Trophoblast cell (in vitro differentiated cells and primary cell): ENCODE measurements at places on chromosomes 13 and 19.

GRCh38 chr19:38199340-38199739 is 24.7 kb downstream of the DPF1 start:
- no peak for DNase-seq

DNA sequence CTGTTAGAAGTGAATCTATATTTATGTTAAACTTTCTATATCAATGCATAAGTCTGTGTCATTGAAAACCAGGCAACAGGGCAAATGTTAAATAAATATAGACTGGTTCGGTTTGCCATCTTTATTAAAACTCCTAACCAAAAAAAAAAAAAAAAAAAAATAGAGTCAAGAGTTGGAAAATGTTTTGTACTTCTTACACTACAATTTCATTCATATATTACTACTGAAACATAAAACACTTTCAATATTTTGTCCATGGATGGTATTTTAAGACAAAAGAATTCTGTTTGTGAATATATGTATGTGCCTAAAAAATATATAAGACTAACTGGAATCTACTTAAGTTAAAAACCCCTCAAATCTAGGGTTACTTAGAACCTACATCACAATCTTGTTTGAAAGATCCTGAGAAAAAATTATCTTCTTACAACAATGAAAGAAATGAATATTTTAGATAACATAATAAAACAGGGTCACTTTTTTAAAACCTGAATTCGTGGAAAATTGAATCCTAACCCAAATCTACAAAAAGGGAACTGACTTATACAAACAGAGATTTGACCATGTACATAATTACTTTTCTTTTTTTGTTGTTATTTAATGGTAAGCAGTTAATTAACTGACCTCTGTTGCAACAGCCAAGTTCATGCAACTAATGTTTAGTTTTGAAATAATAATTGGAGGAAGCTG is 5.1 kb downstream of the DACH1 start:
- no peak for DNase-seq

GRCh38 chr19:55543567-55543966 is 1.8 kb downstream of the SBK3 start:
- no peak for DNase-seq

DNA sequence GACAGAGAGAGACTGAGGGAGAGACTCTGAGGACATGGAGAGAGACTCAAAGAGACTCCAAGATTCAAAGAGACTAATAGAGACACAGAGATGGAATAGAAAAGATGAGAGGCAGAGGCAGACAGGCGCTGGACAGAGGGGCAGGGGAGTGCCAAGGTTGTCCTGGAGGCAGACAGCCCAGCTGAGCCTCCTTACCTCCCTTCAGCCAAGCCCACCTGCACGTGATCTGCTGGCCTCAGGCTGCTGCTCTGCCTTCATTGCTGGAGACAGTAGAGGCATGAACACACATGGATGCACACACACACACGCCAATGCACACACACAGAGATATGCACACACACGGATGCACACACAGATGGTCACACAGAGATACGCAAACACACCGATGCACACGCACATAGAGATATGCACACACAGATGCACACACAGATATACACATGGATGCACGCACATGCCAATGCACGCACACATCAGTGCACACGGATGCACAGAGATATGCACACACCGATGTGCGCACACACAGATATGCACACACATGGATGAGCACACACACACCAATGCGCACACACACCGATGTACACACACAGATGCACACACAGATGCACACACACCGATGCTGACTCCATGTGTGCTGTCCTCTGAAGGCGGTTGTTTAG is 3.3 kb upstream of the F10 start:
- no peak for DNase-seq

DNA sequence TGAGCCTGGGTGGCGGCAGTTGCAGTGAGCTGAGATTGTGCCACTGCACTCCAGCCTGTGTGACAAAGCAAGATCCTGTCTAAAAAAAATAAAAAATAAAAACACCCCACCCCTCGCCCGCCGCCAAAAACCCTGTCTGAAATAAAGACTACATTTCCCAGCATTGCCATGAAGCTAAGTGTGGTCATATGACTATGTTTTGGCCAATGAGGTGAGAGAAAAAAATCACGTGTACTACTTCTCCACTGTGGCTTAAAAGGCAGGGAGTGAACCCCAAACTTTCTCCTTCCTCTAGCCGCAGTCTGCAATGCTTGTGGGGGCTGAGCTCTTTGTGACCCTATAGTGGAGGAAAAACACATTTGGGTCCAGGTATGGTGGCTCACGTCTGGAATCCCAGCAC is 54.9 kb downstream of the COLGALT1 start:
- no peak for DNase-seq

DNA sequence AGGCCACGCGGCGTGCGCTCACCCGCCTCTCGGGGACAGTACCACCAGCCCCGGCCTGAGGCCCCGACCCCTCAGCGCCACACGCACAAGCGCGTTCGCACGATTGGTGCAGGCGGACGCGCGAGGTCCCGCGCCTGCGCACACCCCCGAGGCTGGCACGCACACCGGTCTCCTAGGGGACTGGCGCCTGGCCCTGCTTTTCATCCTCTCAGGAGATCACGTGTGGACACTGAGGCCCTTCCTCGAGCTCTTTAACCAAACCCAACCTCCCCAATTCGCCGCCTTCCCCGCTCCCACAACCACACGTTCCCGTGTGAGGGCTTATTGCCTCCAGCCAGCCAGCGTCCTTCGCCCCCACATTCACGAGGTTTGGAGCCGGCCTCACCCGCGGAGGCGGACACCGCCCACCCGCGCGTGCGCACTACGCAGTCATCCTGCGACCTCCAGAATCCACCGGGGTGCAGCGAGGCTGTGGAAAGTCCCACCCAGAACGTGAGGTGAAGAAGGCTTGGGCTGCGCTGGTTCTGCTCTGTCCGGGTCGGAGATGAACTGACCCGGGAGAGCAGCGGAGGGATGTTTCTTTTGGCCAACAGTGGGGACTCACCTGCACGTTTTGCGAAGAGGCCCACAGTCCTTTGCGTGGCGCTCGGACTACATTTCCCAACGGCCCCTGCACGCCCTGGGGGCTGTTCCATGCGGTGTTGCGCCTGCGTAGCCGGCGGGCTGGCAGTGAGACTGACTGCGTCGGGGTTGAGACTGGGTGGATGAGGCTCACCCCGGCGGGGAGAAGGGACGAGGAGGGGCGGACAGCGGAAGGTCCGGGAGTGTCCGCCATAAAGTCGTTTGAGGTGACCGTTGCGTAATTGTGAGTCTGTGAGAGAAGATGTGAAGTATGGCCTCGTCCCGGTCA is 539 bp upstream of the ZNF667 start:
- DNase-seq: peak; percentile 87

DNA sequence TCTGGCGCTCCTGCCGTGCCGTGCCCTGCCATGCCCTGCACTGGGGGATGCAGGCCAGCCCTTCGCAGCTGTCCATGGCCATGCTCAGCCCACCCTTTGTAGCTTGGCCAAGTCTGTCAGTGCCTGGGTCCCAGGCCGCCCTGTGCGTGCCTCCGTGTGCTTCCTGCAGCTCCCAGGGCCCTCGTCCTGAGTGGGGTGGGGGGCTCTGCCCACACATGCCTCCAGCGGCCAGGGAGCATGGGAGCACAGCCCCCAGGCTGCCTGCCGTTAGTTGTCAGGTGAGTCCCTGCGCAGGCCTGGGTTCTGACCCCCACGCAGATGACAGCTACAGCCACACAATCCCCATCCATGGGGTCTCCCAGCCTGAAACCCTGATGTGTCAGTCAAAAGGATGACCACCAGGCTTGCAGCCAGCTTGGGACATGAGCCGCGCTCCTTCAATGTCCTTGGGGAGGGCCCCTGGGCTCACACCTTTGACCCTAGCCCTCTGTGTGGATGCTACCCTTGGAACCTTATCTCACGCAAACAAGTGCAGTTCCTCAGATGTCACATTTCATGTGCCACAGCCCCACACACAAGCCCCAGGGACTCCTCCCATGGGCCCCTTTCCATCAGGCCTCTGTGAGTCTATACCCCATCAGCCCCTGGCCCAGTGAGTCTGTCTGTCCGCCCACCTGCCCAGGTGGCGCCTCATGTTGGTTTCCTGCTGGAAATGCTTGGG is 24.5 kb downstream of the TMED1 start:
- DNase-seq: no peak

- no peak for DNase-seq
Observed at GRCh38 chr19:54573330-54573872, at the start of gene LILRA2. TSS of gene LILRA2 (plus strand) at chr19:54573790. CDS start at chr19:54573879, 89 bp downstream.

GRCh38 chr13:91745967-91746366 is 347.5 kb downstream of the GPC5 start:
- no peak for DNase-seq

DNA sequence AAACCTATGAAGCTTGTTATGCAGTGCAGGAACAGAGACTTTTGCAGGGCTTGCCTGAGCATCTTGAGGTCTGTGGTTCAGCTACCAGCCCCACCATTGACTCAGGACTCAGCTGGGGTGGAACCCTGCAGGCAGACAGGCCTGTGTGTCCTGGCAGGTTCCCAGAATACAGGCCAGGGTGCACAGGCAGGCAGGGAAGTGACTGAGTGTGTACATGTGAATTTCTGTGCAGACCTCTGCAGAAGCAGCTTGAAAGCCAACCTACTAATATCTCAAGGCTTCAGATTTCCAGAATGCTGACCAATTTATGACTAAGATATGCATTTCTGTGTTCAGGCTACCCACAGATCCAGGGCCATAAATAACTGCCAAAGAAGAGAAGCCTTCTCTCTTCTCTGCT is 254.4 kb downstream of the DLEU7 start:
- no peak for DNase-seq

DNA sequence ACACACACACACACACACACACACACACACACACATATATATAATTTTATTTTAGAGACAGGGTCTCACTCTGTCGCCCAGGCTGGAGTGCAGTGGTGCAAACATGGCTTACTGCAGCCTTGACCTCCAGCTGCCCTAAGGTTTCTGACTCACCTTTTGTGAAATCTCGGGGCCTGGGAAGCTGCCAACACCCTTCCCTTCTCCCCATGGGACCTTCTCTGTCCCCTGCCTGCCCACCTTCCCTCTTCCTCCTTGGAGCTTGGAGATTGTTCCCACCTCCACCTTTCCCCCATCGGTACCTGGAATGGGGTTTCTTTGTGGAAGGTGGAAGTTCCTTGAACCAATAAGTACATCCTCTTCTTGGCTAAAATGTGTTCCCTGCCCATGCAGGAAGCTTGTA is 6.3 kb downstream of the ARRDC5 start:
- DNase-seq: no peak

DNA sequence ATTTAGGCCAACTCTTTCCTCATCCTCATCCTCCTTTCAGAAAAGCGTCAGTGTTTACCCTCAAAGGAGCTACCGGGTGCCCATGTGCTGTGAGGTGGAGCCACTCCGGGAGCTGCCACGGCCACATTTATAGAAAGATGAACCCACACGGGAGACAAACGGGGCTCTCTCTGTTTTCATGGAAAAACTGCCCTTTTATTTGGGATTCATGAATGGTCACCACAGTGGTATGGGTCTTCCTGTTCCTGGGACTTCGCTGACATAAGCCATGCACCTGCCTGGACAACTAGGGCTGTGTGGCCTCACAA is 224.2 kb downstream of the ZIC5 start:
- no peak for DNase-seq

DNA sequence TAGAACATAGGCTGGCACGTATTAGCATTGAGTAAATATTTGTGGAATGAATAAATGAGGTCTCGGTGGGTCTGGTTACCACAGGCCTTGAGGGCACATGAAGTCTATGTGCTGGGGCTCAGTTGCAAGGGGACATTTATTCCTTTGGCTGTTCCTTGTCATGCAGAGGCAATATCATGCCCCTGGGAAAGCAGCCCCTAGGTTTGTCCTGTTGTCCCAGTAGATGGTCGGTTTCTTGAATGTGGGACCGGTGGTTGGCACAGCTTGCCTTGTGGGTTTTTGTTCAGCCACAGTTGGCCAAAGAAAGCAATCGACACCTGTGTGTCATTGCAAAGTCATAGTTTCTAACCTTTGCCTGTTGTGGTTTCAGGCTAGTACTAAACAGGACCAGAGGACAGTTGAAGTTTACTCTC is 24.7 kb upstream of the GPR183 start:
- DNase-seq: no peak

DNA sequence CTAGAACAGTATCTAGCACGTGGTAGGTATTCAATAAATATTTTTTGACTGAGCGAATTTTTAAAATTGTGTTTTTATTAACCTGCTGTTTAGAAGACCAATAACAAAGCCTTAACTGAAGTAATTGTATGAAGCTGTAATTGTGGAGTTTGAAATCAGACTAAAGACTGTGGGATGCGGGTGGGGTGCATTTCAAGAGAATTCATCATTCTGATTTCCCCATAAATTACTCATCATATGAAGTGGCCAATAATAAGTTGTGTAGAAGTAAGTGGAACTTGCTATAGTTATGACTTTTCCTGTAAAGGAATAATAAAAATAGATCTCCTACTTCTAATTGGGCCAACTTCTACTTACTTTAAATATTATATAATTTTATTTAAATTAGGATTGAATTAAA is 449.3 kb downstream of the PCDH9 start:
- DNase-seq: no peak

- DNase-seq: peak; percentile 40
Observed at GRCh38 chr13:22828081-22828480, 352.7 kb upstream of the SGCG start.

DNA sequence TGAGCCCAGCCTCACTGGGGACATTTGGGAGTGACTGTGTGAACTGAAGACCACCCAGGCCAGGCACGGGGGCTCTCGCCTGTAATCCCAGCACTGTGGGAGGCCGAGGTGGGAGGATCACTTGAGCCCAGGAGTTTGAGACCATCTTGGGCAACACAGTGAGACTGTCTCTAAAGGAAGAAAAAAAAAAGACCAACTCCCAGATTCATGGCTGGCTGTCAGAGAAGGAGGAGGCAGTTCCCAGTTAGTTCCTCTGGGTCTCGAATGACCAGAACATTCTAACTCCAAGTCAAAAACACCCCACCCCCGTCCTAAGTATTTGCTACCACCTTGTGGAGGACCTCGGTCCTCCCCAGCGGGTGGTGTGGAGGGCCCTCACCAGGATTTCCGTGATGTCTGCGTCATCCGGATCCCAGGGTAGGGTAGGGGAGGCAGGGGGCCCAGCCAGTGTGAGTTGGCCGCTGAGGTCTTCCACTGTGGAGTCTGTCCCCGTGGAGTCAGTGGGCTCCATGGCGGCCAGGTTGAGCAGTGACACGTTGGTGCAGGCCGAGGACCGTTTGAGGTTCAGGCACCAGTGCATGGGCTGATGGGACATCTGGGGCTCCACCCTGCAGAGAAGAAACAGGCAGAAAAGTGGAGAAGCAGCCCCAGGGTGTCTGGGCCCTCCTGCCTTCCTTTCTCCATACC is 1.3 kb downstream of the TSKS start:
- DNase-seq: peak; percentile 20

DNA sequence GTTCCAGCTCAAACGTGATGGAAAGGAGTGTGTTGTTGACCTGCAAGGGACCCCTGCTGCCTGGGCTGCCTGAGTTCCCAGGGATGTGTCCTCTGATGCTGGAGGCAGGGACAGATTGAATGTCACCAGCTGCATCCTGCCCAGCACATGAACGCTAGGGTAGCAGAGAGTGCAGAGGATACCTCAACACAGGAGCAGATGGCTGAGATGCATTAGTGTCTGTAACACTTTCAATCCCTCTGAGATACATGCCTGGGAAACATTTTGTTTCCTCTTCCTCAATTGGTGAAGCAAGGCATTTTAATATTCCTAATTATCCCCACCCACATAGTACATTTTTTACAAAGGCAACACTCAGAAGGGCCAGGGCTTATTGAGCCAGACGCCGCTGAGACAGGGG is 106.4 kb upstream of the UBL3 start:
- DNase-seq: no peak
